Mesothelial cell of epicardium (in vitro differentiated cells): ENCODE measurements at places on chromosomes 16 and 17. TPM values are rescaled to one million over a fixed set of nuclear protein-coding genes. Genes with fewer than 3 reads are reported as not detected.

PDP2 gene
- 16.7 to 17.4 TPM (median 16.9 TPM) in 3 replicates for total RNA-seq

- H3K4me3 ChIP-seq, result no peak overlapping the region
- DNase-seq, result no peak
- H3K27ac ChIP-seq, result no peak overlapping the region
These were observed 207.2 kb downstream of the C16orf78 start for GRCh38 chr16:49580751-49581303.

- no peaks in the 10 kb centered on the region for H3K36me3 ChIP-seq
- peak overlapping the region; percentile 90 for H3K27ac ChIP-seq
- peaks cover 3% of the 10 kb centered on the region for H3K27me3 ChIP-seq
- peaks cover 65% of the 10 kb centered on the region for H3K4me1 ChIP-seq
These were observed 46.3 kb downstream of the SNX11 start for GRCh38 chr17:48153691-48154358.

DNA sequence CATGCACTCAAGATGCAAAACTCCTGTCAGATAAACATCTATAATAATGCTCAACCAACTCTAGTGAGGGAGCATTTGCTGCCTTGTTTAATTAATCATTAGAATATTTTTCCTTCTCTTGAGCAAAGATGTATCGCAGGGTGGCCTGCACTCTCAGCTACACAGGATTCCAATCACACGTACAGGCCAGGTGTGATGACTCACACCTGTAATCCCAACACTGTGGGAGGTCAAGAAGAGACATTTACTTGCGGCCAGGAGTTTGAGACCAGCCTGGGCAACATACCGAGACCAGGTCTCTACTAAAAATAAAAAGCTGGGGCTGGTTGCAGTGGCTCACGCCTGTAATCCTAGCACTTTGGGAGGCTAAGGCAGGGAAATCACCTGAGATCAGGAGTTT, 49.1 kb downstream of the ARHGAP17 start:
- H3K36me3 ChIP-seq, result peaks cover 69% of the 10 kb centered on the region
- DNase-seq, result no peak
- H3K4me3 ChIP-seq, result no peak overlapping the region

- DNase-seq, result no peak
- no peak overlapping the region for H3K27ac ChIP-seq
These were observed 6.2 kb upstream of the CRYBA1 start for GRCh38 chr17:29240477-29240876.

WDR81 gene
- total RNA-seq, result 20.3 to 22.9 TPM (median 20.6 TPM) in 3 replicates

DNA sequence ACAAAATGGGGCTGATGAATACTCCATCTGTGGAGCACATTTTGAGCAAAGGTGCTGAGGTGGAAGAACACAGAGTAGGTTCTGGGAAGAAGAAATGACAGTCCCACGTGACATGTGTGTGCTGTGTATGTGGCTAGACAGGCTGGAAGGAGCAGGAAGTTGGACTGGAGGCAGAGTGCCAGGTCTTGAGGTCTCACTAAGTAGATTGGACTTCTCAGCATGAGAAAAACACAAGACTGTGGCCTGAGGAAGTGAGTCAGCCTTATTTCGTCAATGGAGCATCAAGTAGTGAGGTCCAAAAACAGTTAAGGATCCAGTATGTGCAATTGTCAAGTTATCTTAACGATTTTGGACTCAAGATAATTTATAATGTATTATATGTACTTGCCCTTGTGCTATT, 736.5 kb downstream of the KCNJ2 start:
- H3K4me1 ChIP-seq, result no peaks in the 10 kb centered on the region
- H3K27ac ChIP-seq, result no peak overlapping the region
- peaks cover 6% of the 10 kb centered on the region for H3K36me3 ChIP-seq
- DNase-seq, result no peak

DNA sequence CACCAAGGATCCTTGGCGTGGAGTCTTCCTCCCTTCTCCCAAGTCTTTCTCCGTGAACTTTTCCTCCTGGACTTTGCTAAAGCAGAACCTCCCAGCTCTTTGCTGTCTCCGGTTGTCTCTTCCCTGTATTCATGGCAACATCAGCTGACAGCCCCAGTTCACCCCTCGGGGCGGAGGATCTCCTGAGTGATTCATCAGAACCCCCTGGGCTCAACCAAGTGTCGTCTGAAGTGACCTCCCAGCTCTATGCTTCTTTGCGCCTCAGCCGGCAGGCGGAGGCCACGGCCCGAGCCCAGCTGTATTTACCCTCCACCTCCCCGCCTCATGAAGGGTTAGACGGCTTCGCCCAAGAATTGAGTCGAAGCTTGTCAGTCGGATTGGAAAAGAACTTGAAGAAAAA, 943 bp downstream of the CNTROB start:
- H3K27me3 ChIP-seq, result peaks cover 8% of the 10 kb centered on the region
- H3K4me1 ChIP-seq, result peaks cover 48% of the 10 kb centered on the region
- peaks cover 20% of the 10 kb centered on the region for H3K36me3 ChIP-seq
- peak overlapping the region; percentile 96 for H3K27ac ChIP-seq

- H3K4me1 ChIP-seq, result peaks cover 43% of the 10 kb centered on the region
- H3K27me3 ChIP-seq, result no peaks in the 10 kb centered on the region
- H3K4me3 ChIP-seq, result peak overlapping the region; percentile 30
- H3K27ac ChIP-seq, result peak overlapping the region; percentile 93
These were observed 603 bp upstream of the TMEM95 start for GRCh38 chr17:7354262-7354843.

GRCh38 chr17:45740553-45741330, 43.4 kb upstream of the CRHR1 start:
- no peaks in the 10 kb centered on the region for H3K4me1 ChIP-seq
- no peaks in the 10 kb centered on the region for H3K36me3 ChIP-seq
- H3K4me3 ChIP-seq, result no peak overlapping the region
- no peak overlapping the region for H3K27ac ChIP-seq
- H3K27me3 ChIP-seq, result peaks cover 72% of the 10 kb centered on the region
